NB4 (cell line): ENCODE measurements at places on chromosomes 6 and 20.
A peak's percentile ranks its signal among the peaks of the same experiment; 100 is the strongest.

DNA sequence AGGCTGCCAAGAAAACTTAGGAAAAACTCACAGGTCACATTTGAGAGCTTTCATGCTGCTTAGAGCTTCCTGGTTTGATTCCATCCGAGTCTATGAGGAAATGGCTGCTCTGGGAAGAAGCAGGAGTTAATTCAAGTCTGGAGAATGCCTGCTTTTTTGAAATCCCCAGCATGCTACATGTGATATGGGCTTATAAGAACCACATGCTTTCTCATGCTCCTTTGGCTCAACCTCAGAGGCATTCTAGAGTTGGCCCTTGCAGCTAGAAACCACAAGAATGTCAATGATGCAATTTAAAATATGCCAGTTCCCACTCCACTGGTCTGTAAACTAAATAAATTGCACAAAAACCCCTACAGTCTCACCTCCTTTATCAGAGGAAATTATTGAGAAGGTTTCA is 142.9 kb upstream of the OLIG3 start:
- DNase-seq = peak; percentile 78

GRCh38 chr6:48144021-48144420 is 33.0 kb upstream of the PTCHD4 start:
- no peak for DNase-seq

GRCh38 chr20:37297066-37297736 is 7.7 kb downstream of the MANBAL start:
- DNase-seq = no peak

GRCh38 chr20:25277051-25277801 is 29.3 kb downstream of the PYGB start:
- no peak for DNase-seq

DNA sequence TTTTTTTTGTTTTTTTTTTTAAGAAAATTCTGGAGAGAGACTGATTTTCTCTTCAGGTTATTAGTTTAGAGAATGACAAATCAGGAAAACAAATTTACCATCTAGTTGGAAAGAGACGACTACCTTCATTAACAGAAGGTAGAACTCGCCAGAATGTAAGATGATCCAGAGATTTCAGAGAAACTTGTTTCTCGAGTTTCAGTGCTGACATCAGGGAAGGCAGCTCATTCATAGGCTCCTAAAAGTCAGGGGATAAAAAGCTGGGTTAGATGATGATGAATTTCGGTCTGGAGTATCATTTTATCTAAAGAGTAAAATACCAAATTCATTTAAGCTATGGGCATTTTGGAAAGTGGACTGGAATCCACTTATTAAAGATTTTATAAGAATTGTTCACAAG is 27.9 kb downstream of the ZNF334 start:
- no peak for DNase-seq

- DNase-seq = peak; percentile 93
Observed at GRCh38 chr20:49595811-49596561, 28.0 kb upstream of the PTGIS start.

- no peak for DNase-seq
Observed at GRCh38 chr6:168037856-168038255, 40.4 kb downstream of the KIF25 start.

GRCh38 chr6:168212362-168212761 is 107.2 kb downstream of the DACT2 start:
- no peak for DNase-seq

DNA sequence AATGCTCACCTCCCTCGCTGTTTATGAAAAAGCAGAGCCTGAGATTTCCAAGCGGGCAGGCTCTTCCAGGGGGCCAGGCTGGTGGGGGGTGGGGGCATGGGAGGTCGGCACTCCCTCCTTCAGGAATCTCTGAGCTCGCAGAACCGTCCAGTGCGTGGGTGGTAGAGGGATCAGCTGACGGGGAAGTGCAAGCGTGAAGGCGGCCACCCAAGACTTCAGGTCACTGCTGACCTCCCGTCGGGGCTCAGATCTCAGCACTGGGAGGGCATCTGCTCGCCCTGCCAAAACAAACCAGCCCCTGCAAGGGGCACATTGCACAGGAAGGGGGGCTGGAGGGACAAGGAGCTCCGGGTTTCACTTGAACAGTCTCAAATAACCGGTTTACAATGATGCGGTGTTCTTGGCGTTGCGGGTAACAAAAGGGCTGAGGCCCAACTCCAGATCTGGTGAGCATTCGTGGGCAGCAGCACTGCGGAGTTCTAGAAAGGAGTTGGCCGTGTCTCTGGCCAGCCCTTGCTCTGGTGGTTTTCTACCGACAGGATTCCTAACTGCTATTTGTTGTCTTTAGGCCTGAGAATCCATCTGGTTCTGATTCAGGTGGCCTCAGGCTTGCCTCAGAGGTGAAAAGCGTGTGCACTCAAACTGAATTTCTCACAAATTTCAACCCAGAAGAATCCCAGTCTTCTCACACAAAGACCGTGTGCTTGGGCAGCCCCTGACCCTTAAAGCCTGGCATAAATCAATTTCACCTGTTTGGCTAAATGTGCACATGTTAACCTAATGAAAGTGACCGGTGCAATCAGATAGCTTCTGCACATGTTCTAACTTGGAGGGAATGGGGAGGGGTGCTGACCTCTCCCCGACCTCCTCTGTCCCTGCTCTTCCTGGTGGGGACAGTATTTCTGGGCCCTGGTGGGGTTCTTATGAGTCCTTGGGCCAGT is 191.6 kb downstream of the MYLK4 start:
- DNase-seq = no peak

DNA sequence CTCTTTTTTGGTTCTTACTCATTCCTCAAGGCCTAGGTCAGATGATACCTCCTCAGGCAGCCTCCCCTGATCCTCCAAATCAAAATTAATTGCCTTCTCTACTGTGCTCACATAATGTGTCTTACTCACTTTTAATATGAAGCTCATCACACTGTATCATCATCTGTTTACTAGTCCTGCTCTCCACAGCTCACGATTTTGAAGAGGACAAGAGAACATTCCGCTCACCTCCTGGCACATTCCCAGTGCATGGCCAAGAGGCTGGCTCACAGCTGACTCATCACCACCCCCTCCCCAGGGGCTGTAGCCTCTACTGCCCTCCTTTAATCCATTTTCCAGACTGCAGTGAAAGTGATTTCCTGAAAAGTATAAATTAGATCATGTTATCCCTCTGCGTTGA is 133.1 kb downstream of the ALDH8A1 start:
- DNase-seq = no peak

DNA sequence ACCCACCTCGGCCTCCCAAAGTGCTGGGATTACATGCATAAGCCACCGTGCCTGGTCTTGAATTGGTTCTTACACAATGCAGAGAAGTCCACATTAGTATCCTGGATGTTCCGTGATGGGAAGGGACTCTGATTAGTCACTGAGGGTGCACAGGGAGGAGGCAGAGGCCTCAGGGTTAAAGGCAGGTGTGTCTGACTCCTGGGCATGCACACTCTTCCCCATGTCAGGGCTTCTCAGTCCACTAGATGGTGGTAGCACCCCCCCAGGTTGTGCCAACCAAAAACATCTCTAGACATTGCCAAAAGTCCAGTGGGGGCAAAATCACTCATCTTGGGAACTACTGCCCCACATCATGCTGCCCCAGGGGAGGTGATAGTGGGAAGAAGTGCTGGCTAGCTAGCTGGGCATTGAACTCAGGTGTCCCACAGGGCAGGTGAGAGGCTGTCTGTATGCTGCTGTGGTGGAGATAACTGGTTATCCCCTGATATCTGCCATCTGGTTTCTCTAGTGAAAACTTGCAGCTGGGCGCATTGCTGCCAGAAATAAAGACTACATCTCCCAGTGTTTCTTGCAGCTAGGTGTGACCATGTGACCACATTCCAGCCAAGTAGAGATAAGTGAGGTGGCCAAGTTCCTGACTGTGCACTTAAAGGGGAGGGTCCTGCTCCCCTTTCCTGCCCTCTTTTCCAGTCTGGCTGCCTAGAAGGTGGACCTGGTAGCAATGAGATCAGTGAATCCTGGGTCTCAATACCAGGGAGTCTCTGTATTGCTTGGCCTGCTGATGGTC is 8.4 kb upstream of the NSFL1C start:
- peak; percentile 54 for DNase-seq

- no peak for DNase-seq
Observed at GRCh38 chr6:104214901-104215300, 644.8 kb downstream of the HACE1 start.

DNA sequence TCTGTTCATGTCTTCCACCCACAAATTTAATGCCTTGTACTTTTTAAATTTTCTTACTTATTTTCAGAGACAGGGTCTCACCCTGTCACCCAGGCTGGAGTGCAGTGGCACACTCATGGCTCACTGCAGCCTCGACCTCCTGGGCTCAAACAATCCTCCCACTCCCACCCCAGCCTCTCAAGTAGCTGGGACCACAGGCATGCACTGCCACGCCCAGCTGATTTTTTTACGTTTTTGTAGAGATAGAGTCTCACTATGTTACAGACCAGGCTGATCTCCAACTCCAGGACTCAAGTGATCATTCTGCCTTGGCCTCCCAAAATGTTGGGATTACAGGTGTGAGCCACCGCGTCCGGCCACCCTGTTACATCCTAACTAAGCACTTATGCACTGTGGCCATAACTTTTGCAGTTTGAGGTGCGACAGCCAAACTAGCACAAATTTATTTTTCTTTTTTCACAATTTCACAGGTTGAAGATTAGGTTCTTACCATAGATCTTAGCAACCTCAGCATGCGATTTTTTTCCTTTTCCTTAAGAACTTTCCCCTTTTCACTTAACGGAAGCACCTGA is 92.1 kb downstream of the EPB41L2 start:
- DNase-seq = no peak

- DNase-seq = no peak
Observed at GRCh38 chr20:38123021-38123587, 42.0 kb downstream of the TGM2 start.

DNA sequence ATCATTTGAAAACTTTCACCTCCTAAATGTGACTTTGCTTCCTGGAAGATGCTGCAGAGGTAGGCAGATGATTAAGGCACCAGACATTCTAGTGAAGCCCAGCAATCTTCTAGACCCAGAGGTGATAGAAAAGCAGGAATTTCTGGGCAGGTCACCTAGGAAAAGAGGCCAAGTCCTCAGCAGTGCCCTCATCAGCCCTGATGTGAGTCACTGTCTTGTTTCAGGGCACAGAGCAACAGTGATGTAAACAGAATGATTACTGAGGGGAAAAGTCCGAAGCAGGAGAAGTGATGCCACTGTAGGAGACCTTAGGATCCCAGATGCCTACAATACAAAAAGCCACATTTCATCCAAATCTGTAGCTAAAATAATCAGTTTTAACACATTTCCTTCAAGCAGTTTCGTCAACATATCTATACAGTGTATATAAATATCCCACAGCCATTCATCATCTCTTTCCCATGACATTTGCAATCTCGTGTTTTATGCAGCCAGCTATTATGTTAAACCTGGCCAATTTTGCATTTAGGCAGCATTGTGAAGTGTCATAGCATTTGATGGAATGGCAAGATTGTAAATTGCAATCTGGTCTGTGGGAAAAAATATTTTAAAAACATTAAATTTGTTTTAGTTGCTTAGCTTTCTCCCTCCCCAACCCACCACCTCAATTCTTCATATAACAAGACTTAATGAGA is 401.2 kb upstream of the RNF217 start:
- no peak for DNase-seq

GRCh38 chr20:1894471-1894950 is 696 bp upstream of the SIRPA start:
- peak; percentile 85 for DNase-seq

- DNase-seq = peak; percentile 14
Observed at GRCh38 chr6:98498866-98499265, 335.5 kb upstream of the POU3F2 start.

GRCh38 chr6:14072084-14072483 is 45.5 kb upstream of the CD83 start:
- DNase-seq = no peak

- DNase-seq = no peak
Observed at GRCh38 chr20:41006126-41006935, 22.3 kb upstream of the TOP1 start.

GRCh38 chr6:101391772-101392585 is 1.5 kb upstream of the GRIK2 start:
- DNase-seq = no peak

DNA sequence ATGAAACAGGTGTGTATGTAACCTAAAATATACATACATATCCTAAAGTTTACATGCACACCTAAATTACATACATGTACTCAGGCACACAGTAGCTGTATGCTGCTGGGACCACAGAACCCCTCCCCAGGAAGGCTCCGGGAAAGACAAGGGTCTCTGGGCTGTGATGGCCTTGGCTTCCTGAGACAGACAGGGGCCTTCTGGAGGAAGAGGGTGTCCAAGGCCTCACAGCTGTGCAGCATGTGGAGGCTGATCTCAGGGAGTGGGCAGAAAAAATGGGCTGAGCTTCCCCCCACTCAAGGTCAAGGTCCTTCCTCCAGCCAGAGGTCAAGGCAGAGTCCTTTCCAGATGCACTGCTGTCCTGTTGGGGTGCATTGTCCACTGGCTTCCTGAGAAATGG is 129.1 kb upstream of the THBS2 start:
- no peak for DNase-seq

GRCh38 chr6:3835055-3835731 is 14.0 kb upstream of the FAM50B start:
- DNase-seq = no peak

DNA sequence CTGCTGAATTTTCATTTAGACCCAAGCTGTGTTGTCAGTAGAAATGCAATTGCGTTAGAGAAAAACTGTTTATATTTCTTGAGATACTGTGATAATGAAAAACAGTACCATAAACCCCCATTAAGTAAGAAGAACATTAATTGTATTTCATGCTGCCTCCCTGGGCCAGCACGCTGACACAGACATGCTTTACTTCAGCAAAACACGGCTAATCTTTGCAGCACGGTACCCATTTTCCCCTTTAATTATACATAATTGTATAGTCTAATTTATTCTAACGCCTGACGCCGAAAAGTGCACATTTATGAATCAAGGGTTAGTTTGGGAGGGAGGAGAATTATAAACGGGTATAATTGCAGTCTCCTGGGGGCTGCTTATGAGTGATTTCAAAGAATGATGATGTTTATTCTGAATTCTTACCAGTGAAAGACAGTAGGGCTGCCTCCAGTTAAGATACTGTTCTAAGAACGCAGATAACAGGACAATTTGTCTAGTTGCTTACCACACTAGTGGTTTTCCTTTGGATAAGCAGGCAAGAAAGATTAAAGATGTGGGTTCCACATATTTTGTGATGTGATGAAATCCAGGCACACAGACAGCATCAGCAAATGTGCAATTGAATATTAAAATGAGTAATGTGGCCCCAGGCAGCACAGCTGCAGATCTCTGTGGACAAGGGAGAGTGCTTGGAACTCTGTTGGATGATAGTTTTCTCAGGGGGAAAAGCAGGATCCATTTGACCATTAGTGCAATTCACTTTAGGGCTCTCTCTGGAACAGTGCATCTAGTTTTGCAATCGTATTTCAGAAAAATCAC is 4.7 kb upstream of the SULF2 start:
- no peak for DNase-seq
